ENCODE measurements at places on chromosomes 1 and 21.

DNA sequence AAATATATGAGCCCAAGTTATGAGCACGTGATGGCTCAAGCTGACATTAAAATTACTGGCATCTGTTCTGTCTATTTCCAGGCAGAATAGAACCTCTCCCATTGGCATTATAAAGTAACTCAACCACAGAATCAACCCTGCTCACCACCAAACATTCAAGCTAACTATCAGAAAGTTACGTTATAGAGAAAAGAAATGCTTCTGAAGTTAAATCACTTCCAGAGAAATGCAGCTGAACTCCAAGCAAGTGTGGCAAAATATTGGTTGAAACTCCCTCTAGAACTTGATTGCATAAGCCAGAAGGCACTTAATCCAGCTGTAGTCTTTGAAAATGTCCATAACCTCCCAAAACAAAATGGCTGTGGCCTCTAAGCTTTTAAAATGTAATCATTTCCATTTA is 36.2 kb upstream of the UBE2U start:
- DNase-seq: no peak

- DNase-seq: no peak
These were observed 4.0 kb downstream of the CRNN start for GRCh38 chr1:152410028-152410427.

DNA sequence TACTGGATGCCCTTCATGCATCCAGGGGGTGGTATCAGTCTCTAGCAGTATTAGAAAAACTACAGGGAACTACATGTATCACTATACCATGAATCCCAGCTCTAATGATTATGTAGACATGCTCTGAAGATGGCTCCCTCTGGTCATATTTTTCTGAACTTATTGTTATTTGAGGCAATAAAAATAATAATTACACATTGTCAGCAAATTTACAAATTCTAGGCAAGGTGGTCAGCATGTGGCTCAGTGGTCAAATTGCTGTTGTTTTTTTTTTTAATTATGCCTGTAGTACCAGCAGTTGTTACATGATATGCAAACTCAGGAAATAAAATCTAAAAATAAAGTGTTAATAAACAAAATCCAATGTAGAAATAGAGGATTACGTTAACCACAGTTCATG is 22.5 kb downstream of the ASTN1 start:
- DNase-seq: no peak

GRCh38 chr1:109397581-109398342 is at the start of gene SORT1:
SORT1 (minus strand) TSS chr1:109397918; CDS start chr1:109397892, 26 bp downstream.
- DNase-seq: peak; percentile 24

DNA sequence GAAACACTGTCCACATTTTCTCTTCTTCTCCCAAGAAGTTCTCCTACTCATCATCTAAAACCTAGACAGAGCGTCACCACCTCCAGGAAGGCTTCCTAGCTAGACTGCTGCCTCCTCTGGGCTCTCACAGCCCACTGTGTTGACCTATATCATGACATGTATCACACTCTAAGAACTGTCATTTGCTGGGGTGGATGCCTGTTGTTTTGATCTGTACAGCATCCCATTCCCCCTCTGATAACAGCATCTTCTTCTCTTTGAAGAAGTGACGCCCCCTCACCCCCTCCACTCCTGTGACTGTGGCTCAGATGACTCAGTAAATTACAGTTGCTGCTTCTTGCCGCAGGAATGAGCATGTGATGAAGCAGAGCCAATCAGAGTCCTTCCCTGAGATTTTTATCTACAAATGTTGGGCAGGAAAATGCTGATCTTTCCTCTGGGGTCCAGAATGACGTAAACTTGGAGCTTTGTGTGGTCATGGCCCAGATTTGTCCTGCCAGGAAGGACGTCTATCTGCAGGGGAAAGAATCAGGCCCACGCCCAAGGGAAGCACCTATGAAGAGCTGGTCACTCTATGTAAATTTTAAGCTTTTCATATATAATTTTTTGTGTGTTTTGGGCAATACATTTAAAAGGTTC is 28.0 kb upstream of the FOXO6 start:
- DNase-seq: peak; percentile 27

DNA sequence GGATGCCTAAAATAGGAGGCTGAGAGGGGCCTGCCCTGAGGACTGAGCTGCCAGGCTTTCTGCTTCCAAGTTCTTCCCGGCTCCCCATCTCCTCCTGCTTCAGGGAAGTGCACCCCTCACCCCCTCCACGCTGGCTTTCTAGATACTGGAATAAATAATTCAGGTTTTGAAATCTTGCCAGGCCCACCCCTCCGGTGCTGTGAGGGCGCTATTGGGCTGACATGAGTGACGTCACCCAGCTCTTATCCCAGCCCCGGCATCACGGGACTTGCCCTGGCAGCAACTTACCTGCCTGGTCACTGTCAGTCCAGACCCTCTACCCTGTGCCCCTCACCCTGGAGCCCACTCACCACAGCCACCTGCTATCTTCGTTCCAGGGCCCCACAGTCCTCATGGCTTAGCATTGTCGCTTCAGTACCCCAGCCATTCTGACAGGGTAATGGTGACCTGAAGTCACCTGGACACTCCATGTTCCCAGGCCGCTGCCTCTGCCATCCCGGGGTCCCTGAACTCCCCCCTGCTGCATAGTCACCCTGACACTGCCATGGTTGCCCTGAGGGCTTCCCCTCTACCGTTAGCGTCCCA is 819 bp upstream of the GPR3 start:
- DNase-seq: peak; percentile 14

DNA sequence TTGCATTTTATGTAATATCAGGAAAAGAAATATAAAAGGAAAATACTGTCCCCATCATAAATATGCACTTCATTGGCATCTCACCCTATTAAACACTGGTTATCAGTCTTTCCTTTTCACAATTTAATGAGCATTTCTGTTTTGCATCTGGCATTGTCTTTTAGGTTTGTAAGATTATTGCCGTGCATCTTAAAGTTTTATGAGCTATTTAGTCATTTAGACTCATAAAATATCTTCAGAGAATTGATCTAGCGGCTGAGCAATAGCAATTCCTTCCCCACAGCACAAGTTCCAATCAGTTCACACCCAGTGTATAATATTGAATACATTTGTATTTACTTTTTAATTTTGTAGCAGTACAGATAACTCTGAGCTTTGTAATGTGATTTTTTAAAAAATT is 112.3 kb upstream of the C1orf105 start:
- DNase-seq: no peak

GRCh38 chr21:46295996-46296752 is 10.0 kb downstream of the YBEY start:
- DNase-seq: peak; percentile 54

- no peak for DNase-seq
These were observed 159.8 kb downstream of the PBX1 start for GRCh38 chr1:164718821-164719220.

DNA sequence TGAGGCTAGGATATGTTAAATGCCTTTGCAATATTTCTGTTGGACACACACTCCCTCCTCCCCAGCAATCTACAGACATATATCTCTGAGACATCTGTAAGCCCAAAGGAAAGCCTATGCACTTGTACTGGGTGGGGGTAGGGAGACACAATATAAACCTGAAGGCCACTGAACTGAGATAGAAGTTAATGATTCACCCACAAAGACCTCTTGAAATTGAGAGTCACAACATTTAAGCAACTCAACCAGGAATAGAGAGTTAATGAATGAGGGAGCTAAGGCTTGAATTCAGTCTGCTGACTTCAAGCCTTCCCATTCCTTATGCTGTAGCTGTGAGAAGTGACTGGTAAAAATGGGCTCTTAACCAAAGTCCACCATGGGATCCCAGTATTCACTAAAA is 5.0 kb downstream of the OR10J1 start:
- DNase-seq: no peak

GRCh38 chr1:72284348-72285073 is 2.2 kb upstream of the NEGR1 start:
- no peak for DNase-seq

GRCh38 chr1:44839576-44839975 is 3.5 kb downstream of the PTCH2 start:
- no peak for DNase-seq

GRCh38 chr1:3295846-3296245 is 158.6 kb upstream of the ARHGEF16 start:
- no peak for DNase-seq

DNA sequence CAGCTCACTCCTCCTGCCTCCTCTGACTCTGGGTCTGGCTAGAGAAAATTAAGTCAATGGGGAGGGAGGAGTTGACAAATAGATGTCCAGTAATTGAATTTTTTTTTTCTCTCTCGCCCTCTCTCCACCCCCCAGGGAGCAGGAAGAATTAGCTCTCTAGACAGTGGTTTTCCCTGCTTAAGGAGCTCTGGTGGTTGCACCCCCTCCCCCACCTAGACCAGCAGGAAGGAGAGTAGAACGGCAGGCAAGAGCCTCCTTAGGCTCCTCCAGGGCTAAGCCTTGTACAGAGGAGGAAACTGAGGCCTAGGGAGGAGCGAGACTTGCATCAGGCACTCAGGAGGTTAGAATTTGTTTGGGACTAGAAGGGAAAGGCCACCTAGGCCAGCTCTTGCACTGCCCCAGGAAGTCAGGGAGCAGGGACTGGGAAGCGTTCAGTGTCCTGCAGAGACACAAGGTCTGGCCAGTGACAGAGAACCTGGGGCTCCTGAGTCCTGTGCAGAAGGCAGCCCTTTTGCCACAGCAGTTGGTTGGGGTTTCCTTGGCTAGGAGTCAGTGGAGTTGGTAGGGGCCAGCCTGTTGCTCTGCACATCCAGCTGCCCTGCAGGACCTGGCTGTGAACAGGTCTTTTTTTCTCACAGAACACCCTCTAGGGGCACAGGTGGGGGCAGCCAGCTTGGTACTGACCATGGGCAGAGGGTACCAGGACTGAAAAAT is 49.5 kb upstream of the ACOT11 start:
- DNase-seq: no peak

- no peak for DNase-seq
These were observed 24.3 kb downstream of the AHCTF1 start for GRCh38 chr1:246907472-246907871.

DNA sequence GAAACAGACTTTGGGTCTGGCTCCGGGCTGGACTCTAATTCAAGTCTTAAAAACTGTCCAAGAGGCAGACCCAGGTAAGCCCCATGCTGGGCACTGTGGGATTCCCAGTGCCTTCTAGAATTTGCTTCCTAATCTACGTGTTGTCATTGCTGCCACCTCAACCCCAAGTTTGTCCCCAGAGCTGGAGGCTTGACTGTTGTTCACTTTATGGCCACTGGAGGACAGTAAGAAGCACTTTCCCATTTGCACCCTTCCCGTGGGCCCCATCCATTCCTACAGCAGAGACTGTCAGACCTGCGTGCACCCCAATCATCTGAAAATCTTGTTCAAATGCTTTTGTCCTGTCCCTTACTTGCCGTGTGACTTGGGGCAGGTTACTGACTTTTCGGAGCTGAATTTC is 29.4 kb upstream of the VASH2 start:
- no peak for DNase-seq

GRCh38 chr1:30756545-30757351 is 826 bp downstream of the LAPTM5 start:
- DNase-seq: peak; percentile 60

DNA sequence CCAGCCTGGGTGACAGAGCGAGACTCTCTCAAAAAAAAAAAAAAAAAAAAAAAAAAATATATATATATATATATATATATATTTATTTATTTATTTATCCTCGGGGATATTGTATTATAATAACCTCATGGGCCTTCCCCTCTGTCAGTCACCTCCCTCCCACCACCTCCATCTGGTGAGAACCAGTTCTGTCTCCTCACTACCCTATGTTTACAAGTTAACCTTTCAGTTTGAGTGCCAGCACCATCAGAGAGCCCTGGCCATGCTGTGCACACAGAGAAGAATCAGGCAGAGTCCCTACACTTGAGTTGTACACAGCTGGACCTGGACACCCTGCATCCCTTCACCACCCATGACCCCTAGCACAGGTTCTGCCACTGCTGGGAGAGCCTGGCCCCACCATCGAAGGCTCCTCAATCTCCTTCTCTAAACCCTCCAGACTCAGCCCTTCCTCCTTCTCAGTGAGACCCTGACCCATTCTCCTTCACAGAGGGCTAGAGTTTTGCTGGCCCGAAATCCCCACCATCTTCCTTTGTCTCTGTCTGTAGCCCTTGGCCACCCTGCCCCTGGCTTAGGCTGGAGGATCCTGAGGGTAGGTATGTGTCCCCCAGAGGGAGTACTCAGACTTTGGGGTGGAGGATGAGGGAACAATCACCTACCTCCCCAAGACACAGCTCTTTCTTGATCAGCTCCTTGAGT is 1.2 kb downstream of the S100A5 start:
- no peak for DNase-seq

GRCh38 chr21:19122356-19122755 is 718.8 kb upstream of the TMPRSS15 start:
- no peak for DNase-seq

- no peak for DNase-seq
These were observed 197.3 kb downstream of the MATN1 start for GRCh38 chr1:30525971-30526651.

DNA sequence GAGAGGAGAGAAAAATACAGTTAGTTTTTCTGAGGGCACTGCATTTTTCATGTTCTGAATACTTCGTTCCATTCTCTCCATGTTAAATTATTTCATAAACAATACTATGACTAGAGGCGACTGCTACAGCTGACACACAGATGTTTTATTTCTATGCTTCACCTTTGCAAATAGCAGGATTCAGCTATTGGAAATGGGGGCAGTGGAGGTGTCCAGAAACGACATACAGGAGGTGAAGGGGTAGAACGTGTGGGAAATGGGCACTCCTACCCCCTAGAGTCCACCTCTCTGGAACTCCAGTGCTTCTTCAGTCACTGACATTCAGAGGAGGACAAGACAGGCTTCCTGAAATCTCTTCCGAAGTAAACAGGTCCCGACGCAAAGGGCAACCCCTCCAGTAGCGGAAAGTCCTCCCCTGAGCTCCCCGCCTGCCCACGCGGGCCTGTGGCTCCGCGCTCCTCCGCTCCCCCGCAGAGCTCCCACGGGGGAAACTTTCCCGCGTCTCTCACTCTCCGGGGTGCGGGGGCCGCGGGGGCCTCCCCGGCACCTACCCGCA is 480 bp downstream of the DPYD start:
- DNase-seq: peak; percentile 58

DNA sequence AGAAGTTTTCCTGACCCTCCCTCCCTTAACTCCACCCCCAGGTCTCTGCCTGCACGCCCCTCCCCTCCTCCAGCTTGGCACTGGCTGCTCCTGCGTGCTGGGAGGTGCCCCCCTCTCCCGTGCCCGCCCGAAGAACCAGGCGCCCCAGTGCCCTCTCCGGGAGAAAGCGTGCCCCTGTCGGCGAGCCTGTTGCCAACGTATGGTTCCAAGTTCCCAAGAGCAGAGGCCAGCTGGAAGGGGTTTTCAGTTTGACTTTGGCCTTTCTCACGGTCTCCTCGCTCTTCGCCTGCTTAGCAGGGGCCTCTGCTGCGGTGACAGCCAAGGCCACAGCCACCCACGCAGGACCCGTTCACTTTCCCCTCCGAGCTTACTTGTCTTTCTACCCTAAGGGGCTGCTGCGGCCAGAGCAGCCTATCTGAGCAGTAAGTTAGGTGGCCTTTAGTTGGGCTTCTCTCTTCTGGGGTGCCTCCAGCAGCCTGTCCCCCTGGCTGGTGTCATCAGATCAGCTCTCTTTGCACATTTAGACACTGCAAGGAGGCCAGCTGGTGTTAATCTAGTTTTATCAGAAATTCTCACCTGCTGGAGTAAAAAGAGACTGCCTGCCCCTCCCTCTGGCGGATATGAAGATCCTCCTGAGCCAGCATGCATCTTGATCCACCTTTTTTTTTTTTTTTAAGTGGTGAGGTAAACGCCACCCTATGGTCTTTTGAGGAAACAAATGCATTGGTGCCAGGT is 1.5 kb downstream of the STUM start:
- no peak for DNase-seq

Measured in activated CD4-positive, alpha-beta T cell treated with anti-CD3 and anti-CD28 coated beads, Interleukin-2, amount 50 U/mL, for 4 hours (primary cell).